Stimulated activated CD8-positive, alpha-beta memory T cell treated with anti-CD3 and anti-CD28 coated beads, Interleukin-4, amount 100 ng/mL, for 1 hour (primary cell): ENCODE measurements at places on chromosomes 12 and 14.

DNA sequence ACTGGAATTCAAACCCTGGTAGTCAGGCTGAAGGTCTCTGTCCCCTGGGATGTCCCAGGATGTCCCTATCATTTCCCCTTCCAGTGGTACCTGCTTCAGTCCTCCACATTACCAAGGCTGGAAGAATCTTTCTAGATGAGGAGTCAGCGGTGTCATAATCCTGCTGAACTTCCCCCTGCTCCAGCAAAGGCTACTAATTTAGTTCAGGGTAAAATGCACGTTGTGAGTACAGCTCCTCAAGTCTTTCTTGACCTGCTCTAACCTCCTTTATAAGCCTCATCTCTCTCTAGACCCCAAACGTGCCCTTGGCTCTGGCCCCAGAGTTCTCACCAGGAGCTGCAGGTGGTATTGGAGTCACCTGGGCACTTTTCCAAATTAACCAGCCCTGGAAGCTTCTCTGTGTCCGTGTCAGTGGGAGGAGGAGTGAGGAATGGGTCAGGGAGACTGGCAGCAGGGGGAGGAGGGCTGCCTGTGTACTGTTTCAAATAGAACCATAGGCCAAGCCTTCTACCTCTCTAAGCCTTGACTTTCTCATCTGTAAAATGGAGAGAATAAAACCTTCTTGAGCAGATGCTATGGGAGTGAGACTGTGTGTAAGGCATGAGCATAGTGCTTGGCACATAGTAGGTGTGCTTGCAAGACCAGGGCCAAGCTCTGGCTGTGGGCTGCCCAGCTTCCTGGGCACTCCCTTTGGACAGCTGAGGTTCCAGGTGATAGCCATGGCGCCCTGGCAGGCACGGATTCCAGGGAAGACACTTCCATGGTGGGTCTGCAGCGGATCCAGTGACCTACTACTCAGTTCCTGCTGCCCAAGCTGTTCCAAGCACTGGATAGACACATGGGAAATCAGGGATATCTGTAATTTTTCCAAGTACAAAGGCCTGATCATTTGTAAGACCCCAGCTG lies 24.5 kb downstream of the ASB2 start:
- DNase-seq: no peak

DNA sequence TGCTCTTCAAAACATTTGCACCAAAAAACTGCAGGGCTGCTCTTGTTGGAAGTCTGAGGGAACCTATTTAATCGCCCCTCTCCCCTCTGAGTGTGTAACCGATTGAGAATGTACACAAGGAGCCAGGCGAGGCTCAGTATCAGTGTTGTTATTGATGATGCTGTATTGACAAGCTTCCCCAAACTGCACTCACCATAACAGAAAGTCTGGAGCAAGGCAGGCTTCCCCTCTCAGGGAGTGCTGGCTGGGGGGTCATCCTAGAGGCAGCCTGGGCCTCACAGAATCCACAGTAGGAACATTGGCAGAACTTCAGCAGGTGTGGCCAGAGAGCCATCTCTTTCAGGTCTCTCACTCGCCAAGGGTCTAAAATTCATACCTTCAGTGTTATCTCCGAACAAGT lies 58.1 kb upstream of the TUNAR start:
- no peak for DNase-seq

- no peak for DNase-seq
Observed at GRCh38 chr14:41950428-41951151, 343.9 kb downstream of the LRFN5 start.

DNA sequence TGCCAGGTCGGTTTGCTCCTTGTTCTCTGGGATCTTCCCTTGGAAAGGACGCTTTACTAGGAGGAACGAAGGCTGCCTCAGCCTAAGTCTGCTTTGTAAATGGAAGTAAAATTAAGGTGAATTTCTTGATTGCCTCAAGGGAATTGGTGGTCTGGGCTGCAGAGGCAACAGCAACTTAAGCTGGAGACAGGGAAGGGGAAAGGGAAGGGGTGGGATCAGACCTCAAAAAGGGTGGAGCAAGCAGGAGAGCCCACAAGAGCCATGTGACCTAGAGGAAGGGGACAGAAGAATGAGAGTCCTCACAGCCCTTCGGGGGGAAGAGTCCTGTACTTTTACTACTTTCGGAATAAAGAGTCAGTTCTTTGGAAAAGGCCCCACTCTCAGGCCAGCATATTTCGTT lies 147.9 kb downstream of the PPM1H start:
- no peak for DNase-seq

DNA sequence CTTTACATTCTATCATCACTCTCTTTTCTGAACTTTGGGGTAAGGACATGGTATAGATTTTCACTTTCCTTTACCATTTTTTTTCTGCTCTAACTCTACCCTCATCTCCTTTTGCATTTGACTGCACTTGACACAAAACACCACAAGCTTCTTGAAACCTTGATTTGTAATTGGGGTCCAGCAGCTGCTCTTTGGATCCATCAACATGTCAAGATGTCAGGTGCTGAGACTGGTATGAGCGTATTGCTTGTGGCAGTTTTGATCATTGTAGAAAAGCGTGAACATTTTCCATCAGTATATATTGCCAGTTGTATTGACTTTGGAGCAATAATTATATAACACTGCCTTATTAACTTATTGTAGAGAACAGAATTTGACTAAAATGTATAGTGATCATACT lies 838.6 kb downstream of the TRHDE start:
- DNase-seq: no peak

DNA sequence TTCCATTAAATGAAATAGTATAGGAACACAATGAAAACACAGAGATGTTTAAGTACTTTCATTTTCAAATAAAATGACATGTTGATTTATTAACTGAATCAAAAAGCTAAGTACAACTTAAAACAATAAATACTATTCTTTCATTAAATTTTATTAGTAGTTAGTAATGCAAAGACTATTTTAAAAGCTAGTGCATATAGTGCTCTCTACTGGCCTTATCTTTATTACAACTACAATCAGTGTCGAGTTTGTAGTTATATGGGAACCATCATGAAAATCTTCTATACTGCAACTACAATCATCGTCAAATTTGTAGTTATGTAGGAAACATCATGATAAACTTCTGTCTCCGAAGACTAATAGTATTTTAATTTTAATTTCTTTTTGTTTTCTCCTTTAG lies 8.9 kb upstream of the LIN7A start:
- DNase-seq: no peak

DNA sequence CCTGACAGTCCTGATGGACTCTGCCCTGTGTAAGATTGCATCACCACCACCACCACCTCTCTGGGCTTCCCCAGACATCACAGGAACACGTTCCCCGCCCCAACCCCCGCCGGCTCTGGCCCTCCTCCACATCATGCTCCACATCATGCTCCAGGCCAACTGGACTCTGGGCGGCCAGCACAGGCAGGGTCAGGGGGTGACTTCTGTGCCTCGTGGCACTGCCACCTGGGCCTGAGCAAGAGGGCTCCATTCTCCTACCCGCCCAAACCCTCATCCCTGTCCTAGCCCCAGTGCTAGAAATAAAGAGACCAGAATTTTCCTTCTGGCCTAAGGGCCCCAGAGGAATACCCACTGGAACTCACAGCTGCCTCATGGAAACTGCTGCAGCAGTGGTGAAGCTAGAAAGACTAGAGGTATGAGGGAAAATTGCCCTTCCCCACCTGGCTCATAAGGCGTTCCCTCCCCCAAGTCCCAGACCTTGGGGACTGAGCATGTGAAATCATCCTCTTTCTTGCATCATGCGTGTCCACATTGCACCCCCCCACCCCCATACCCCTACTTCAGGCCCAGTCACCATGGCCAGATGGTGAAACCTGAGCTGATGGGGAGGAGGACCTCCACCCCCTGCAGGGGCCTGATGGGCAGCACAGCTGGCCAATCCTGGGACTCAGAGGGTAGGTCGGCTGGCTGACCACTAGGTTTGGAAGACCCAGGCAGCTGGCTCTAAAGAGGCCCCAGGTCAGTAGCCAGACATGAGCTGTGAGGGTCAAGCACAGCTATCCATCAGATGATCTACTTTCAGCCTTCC lies at the start of gene INHBE:
Gene INHBE, plus strand, starts transcription at position 742 of the 808 bp plus-strand sequence. CDS start 230 bp downstream, outside the sequence.
- no peak for DNase-seq

- DNase-seq: no peak
Observed at GRCh38 chr12:54251667-54252284, 28.1 kb downstream of the CBX5 start.

DNA sequence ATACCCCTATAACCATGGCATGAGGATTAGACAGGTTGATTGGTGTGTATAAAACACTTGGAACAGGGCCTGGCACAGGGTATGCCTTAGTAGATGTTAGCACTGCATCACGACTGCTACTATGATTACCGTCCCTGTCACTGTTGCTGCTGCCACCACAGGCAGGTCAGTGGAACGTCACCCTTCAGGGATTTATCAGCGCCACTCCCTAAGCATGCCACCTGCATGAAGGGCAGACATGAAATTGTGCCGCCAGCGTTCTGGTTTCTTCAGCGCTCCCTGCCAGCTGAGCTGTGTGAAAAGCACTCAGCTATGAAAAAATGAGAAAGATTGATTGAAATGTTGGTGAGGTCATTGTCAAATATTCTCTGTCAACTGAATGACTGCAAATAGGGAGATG lies 477.0 kb downstream of the DPF3 start:
- no peak for DNase-seq

DNA sequence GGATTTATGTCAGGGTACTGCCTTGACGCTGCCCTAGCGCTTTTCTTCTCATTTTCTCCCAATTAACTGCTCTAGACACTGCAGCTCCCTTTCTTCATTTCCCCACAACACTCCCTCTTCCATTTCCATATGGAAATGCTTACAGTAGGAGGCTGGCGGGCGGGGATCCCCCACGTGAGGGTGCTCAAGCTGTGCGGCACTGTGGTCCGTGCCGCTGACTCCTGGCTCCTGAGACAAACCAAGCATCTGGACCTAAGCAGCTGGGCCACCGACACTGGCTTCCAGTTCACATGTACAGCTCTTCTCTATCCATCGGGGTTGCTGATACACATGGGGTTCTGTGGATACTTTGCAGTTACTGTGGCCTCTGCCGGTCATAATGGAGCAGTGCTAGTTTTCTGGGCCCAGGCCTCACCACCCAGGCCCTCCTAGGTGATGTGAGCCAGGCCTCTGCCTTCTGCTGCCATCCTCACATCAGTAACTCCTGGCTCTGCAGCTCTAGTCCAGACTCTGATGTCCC lies 20.2 kb downstream of the TCHP start:
- DNase-seq: no peak

- no peak for DNase-seq
Observed at GRCh38 chr12:96419576-96420276, 19.5 kb upstream of the CDK17 start.

DNA sequence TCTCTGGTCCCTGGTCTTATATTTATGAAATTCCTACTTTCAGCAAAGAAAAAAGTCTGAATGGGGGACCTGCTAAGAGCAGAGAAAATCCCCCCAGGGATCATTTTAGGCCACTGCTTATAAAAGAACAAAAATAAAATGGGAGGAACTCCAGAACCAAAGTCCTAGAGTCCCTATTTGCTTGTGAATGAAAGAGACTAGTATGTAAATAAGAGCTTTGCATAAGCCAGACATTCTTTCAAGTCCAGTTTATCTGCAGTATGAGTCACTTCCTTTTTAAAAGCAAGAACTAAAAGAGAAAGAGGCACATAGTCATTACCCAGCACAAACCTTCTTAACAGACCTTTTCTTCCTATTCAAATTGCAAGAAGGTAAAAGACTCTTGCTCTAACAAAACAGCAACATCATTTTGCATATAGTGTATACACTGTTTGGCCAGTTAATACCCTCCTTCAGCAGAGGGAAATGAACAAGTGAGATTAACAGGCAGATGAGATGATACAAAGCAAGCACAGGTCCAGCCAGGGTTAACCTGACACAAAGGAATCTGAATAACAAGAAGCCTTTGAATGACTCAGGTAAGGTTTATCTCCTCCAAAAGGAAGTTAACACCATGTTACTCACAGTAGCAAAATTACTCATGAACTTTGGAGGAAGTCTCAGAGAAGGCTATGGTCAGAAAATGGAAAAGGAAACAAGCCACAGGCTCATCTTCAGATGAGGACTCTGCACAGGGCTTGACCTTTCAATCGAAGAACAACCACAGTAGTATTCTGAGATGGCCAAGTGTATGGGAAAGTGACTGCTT lies 87.3 kb downstream of the PHLDA1 start:
- DNase-seq: no peak

GRCh38 chr14:106551265-106551664 lies 1024.9 kb downstream of the TMEM121 start:
- no peak for DNase-seq

DNA sequence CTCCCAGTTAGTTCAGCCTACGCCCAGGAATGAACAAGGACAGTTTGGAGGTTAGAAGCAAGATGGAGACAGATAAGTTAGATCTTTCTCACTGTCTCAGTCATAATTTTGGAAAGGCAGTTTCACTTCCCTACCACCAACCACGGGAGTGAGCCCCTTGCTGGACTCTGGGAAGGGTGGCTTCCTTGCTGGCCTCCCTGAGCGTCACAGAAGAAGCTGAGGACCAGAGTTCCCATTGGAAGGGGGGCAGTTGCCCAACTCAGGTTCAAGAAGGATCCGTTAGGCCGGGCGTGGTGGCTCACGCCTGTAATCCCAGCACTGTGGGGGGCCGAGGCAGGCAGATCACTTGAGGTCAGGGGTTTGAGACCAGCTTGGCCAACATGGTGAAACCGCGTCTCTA lies 106.2 kb upstream of the MAX start:
- DNase-seq: no peak

DNA sequence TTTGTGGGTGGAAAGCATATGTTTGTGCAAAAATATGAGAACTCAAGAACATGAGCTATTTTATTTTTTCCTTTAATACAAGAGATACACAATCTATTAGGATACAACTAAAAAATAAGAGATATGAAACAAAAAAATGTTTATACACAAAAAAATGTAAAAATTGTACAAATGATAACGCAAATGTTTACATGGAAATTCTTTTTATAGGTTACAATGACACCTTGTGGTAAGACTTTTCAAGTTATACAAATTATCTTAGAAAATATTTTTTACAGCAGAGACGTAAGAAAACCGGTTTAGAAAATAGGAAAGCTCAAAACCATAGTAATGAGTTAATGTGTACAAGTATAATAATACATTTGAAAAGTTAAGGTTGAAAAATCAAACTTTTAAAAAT lies 25.5 kb downstream of the CEP83 start:
- DNase-seq: no peak

DNA sequence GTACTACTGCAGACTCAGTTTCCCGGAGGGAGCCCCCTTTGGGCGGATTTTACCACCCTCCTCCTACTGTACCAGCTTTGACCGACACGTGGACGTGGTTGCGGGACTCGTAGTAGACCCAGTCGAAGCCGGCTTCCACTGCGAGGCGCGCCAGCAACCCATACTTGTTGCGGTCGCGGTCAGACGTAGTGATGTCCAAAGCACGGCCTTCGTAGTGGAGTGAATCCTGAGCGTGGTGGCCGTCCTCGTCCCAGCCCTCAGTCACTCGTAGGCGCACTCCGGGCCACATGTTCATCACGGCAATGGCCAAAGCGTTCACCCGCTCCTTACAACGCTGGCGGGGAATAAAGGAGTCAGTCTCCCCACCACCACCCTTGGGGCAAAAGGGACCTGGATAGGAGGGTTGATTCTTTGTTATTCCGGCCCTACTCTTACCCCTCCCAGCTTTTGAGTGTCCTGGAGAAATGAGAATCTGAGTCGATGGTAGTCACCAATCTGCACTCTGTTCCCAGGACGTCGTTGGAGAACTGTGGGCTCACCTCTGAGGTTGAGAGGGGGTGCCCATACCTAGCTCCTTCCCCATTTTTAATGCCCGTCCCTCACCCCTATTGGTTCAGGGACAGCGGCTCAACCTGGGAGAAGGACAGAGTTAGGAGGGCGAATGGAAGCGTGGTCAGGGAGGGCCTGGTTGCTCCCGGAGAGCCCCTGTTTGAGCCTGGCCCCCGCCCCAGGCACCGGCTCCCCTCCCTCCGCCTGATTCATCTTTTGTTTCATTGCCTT lies 3.4 kb downstream of the DHH start:
- DNase-seq: no peak
